ENCODE measurements at places on chromosomes 13 and 19.

DNA sequence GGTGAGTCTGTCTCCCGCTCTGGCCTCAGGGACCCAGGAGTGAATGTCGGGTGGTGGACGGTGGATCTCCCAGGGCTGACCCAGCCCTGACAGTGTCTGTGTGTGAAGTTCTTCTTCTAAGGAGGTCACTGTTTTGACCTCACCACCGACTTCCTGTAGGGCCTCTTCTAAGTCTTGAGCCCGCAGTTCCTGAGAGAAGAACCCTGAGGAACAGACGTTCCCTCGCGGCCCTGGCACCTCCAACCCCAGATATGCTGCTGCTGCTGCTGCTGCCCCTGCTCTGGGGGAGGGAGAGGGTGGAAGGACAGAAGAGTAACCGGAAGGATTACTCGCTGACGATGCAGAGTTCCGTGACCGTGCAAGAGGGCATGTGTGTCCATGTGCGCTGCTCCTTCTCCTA, at the start of gene SIGLEC7:
SIGLEC7 (plus strand) TSS at position 183 of the 400 bp plus-strand sequence; CDS start at position 252, 69 bp downstream.
- DNase-seq: no peak

- DNase-seq: no peak
Measured at GRCh38 chr19:18684642-18684993, 1.1 kb downstream of the CRTC1 start.

GRCh38 chr19:4264812-4265211, 14.3 kb upstream of the SHD start:
- no peak for DNase-seq

DNA sequence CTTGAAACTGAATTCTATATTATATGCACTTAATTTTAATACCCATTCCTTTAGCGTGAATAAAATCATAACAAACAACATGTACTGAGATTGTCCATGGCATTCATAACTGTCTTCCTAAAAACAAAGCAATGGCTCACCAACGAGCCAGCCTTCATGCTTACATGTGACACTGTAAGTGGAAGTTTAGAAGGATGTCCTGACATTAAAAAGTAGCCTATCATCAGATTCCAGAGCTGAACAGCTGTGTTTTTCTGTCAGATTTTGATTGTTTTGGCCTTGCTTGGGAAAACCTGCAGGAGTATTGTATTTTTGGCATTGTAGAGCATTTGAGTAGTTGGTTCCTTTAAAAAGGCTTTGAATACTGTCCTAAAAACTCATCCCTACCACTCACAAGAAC, 21.3 kb downstream of the ANKRD10 start:
- no peak for DNase-seq

DNA sequence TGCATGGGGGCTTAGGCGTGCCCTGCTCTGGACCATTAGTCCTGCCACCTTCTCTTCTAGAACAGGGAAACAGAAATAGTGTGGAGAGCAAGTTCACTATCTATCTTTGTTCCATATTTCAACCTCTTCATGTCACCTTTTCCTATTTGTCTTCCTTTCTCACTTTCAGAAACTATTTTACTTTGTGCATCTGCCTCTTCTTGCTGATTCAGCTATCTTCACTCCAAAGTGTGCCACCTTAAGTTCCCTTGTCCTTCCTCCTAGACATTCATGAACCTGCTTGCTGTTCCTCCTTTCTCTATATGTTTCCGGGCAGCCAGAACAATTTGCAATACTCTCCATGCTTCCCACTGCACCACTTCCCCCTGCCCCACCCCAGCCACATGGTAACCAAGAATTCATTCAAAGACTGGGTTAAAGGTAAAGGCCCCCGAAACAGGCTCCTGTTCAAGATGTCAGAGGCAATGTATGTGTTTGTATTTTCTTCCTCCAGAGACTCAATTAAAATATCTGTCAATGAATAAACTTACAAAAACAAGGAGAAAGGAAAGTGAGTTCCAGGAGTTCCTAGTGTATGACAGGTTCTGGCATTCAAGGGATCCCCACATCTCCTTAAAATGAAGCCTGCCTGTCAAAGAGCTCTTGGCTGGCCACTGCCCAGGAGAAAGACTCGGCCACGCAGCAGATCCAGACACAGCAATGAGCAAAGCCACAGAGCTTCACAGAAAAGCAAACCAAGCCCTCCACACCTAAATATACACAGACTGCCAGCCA, 268.1 kb downstream of the DNAJC15 start:
- no peak for DNase-seq

DNA sequence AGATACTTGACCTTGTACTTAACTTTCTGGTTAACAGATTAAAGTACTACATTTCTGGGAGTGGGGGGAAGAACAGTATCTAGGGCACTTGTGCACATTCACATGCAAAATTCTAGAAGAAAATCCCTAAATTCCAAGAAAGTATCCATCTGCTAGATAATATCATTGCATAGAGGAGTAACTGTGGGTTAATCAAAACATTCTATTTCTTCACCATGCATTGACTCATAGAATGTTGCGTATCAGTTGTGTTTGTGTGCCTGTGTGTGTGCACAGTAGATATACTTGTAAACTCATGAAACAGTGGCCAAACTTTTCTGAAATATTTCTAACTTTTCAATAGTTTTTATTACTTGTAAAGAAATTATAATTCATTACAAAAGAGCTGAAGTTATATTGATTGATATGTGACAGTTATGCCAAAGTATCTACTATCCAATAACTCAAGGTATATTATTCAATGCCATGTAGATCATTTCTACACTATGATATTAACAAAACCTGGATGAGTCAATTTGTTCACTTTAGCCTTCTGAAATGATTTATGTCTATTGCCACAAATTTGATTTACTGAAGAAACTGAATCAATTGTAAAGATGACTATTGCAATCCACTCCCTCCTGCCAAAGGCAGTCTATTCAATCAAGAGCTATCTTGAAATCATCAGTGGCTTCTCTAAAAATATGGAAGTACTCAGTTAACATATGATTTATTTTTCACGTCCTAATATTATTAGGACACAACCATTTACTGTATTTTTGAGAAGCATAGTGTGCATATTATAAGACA, 756.7 kb upstream of the ARGLU1 start:
- no peak for DNase-seq

DNA sequence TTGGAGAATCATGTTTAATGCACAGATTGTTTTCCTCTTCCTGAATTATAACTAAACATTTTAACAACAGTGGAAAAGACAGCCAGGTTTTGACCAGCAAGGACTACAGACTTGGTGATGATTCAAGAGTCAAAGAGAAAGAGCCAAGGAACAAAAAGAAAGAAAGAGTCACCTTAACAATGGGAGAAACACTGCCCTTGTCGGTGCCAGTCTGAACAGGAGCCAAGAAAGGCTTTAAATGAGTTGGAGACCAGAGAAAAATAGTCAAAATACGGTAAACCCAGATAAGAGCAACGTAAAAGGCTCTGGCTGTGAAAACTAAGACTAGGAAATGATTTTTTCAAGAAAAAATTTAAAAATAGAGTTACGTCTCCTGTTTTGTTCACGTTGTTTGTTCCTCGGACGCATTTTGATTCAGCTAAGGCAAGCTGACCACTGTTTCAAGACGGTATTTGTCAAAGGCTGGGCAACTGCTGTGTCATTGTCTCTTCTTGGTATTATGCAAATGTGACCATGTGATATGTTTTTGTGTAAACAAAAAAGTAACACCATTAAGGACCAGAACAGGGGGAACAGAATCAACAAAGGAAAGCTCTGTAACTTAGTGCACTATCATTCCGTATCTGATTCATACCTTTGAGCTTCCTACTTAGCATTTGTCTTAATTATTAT, 634.5 kb downstream of the LIG4 start:
- no peak for DNase-seq

DNA sequence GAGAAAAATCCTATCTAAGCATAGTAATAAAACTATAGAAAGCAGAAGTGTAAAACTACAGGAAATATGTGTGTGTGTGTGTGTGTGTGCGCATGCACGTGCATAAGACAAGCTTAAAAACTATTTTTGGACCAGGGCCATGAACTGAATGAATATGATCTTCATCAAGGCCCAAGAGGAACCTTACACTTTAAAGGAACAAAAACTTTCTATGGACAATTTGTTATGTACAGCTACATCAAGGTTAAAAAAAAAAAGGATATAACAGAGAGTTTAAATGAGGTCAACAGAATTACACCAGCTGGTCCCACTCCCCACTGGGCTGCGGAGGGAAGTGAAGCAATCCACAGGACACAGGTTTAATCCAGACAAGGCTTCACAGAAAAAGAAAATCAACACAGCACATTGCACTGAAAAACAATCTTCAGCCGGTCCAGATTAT, 151.1 kb downstream of the LHFPL6 start:
- no peak for DNase-seq

DNA sequence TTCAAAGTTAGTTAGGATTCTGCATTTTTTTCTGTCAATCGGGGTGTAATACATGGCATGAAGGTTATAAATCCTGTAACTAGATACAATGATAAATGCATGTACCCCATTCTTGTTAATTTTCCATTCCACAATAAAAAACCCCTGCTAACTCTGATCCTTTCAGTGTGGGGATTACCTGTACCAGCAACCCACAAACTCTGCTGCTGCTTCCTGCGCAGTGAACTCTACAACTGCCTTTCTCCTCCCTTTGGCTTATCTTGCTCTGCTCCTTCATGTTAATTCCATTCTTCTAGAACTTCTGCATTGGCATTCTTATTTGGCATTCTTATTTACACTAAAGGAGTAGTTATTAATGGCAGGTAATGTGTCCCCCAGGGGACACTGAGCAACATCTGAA, 273.1 kb downstream of the KLF12 start:
- DNase-seq: no peak

GRCh38 chr13:26735677-26736076, 24.9 kb downstream of the GPR12 start:
- no peak for DNase-seq

GRCh38 chr13:95677564-95678266, 776 bp downstream of the DNAJC3 start:
- DNase-seq: no peak

DNA sequence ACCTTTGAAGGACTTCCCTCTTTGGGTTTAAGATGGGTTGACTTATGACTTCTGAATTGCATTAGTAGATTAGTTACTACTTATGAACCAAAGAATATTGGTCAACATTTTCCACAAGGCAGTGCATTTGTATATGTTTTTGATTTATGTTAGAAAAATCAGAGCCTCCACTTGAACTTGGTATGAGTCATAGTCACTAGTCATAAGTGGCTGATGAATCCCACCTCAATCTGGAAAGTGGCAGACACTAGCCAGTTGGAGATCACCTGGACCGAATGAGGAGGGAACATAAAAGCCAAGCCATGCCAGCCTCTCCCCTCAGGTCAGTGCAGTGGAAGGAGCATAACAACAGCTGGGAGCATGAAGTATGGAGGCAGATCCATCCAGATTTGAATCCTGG, 39.3 kb upstream of the SPART start:
- no peak for DNase-seq

DNA sequence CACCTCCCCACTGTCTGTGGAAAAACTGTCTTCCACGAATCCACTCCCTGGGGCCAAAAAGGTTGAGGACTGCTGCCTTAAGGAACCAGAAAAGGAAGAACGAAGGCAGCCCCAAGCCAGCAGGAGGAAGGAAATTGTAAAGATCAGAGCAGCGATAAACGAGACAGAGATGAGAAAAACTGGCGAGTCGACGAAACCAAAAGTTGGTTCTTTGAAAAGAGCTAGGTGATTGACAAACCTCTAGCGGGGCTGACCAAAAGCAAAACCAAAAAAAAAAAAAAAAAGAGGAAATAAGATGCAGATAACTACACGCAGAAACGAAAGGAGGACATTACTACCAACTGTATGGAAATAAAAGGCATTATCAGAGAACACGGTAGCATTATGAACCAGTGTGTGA, 76.9 kb downstream of the GADD45B start:
- DNase-seq: peak; percentile 13

- no peak for DNase-seq
Measured at GRCh38 chr19:43489310-43489709, 15.2 kb downstream of the PHLDB3 start.

DNA sequence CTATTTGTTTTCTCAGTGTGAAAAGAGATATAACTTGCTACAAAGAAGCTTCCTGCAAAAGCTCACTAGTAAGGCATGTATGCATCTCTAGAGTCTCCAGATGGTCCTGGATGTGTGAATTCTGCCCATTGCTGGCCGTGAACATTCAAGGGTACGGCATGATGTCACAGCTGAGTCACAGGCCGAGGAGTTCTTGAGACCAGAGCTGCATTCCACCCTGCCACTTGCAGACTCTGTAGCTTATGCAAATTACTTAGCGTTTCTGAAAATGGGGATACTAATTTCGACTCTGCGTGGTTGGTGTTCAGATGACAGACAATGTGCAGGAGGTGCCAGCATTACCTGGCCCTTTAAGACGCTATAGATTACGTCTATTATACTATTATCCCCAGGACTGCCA, 470.7 kb downstream of the ZNF536 start:
- no peak for DNase-seq

DNA sequence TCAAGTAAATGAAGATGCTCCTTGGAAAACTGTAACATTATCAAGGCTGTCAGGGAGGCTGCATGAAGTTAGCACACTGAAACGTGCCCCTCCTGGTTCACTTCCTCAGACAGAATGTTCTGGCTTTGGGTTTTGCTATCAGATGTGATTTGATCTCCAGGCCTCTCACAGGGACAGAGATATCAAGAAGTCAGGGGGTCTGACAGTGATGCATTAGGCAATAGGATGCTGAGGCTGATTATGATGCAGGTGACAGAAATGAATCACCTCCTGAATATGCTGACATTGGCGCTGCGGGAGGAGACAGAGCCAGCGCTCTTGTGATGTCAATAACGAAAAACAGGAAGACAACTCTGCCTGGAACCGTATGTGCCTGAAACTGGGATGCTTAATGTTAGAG, 278.5 kb downstream of the DCT start:
- no peak for DNase-seq

- no peak for DNase-seq
Measured at GRCh38 chr19:35039881-35040825, 1.4 kb upstream of the HPN start.

GRCh38 chr13:21694831-21695230, 24.0 kb downstream of the FGF9 start:
- DNase-seq: no peak

- no peak for DNase-seq
Measured at GRCh38 chr19:12723381-12723640, 421 bp downstream of the TNPO2 start.

- DNase-seq: no peak
Measured at GRCh38 chr13:35764326-35765015, 288.0 kb upstream of the MAB21L1 start.

- DNase-seq: no peak
Measured at GRCh38 chr19:10987571-10988297, 26.9 kb downstream of the SMARCA4 start.
